ENCODE measurements at places on chromosomes 2 and 18.

- no peak for DNase-seq
Measured at GRCh38 chr2:181780047-181780651, 99.8 kb upstream of the NEUROD1 start.

GRCh38 chr18:62904396-62905285, 189.3 kb downstream of the PHLPP1 start:
- no peak for DNase-seq

GRCh38 chr18:57819671-57820460, 16.8 kb upstream of the ATP8B1 start:
- DNase-seq: peak; percentile 57

DNA sequence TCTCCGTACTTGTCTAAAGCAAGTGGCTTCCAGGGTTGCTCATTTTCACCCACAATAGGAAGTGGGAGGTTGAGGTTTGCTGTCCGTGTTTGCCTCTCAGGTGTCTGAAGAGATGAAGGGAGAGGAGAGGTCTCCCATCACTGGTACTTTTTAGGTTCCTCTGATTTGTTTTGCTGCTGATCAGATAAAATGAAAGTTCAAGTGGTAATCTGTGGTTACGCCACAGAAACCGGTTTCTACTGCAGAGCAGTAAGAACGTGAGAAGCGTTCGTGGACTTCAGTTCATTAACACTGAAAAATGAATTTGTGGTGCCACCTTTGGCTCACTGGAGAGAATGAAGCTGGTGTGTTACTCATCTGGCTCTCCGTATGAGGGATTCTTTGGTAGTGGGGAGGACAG, 118.2 kb downstream of the GBX2 start:
- no peak for DNase-seq

DNA sequence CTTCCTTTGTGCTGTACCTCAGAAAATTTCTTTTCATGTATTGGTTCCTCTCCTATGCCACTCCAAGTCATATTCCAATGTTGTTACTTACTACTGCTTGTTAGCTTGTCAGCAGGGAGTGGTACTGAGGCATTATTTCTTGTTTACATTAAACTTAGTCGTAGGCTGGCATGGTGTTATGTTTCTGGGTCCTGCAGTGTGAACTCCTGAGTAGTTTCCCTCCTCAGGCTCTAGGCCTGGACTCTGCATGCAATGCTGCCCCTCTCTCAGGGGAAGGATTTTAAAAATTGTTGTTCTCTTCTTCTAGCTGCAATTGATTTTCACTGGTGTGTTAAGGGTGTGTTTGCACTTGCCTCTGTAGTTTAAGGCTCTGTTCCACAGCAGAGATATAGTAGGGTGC, 671.6 kb downstream of the PLCL1 start:
- no peak for DNase-seq

- DNase-seq: peak; percentile 36
Measured at GRCh38 chr2:10124538-10125045, 2.1 kb downstream of the RRM2 start.

DNA sequence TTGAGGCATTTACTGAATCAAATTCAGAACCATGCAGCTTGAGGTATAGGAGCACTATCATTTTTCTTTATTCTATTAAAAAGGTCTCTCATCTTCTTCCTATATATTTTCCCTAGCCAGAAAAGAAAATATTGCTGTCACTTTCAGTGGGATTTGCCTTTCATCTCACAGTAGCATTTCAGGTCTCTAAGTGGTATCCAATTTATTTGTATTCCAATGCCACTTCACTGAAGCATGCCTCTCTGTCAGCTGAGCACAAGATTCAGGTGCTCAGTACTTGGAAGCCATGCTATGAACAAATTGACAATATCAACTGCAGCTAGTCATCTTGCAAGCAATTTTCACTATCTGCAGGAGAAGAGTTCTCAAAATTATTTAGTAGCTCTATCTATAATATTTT, 457.2 kb upstream of the SLC39A10 start:
- DNase-seq: no peak

- DNase-seq: no peak
Measured at GRCh38 chr2:62216616-62217015, 20.7 kb downstream of the B3GNT2 start.

GRCh38 chr2:185291035-185291647, 447.5 kb upstream of the FSIP2 start:
- no peak for DNase-seq

DNA sequence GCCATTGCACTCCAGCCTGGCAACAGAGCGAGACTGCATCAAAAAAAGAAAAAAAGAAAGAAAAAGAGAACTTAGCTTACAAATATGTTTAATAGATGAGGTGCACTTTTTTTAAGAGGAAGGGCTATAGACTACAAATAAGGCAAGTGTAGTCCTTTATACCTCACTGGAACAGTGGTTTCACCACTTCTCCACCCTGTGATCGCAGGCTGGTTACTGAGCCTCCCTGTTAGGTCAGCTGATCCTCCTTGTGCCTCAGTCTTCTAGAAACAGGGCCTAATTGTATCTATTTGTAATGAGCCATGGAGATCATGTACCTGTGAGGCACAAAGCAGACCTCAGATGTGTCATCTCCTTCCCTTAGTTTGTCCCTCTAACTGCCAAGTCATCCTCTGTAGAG, 4.5 kb downstream of the CXCR2 start:
- no peak for DNase-seq

DNA sequence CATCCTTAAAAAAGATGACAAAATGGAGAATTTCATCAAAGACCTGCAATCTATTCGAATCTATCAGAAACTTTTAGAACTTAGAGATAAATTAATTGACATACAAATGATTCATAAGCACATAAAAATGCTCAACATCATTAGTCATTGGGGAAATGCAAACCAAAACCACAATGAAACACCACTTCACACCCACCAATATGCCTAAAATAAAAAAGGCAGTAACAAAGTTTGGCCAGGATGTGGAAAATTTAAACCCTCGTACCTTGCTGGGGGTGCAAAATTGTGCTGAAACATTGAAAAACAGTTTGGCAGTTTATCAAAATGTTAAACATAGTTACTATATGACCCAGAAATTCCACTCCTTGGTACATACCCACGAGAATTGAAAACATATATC, 11.5 kb upstream of the EIF2AK3 start:
- no peak for DNase-seq

GRCh38 chr2:171479154-171479814, 43.0 kb upstream of the CYBRD1 start:
- DNase-seq: no peak

- DNase-seq: no peak
Measured at GRCh38 chr18:38575023-38575422, 1009.4 kb upstream of the CELF4 start.

DNA sequence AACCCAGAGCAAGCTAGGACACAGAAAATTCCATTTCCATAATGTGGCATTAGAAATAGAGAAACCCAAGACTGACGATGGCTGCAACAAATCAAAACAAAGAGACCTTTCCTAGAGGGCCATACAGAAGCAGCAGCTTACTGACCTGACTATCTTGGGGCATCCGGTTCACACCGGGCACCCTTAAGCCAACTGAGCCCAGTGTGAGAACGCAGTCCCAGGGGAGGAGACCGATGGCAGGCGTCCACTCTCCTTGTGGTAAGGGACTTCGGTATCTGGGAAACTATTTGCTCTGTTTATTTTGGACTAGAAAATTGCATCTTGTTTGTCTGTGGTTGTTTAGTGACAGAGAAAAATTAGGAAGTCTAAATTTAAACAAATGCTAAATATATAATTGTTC, 244.8 kb upstream of the COPS8 start:
- DNase-seq: no peak

- no peak for DNase-seq
Measured at GRCh38 chr2:239563561-239563960, 162.7 kb upstream of the HDAC4 start.

GRCh38 chr2:135585586-135585985, 54.3 kb downstream of the R3HDM1 start:
- no peak for DNase-seq

- DNase-seq: no peak
Measured at GRCh38 chr18:79806976-79807841, 9.5 kb downstream of the KCNG2 start.

- no peak for DNase-seq
Measured at GRCh38 chr2:206125901-206126300, 33.3 kb downstream of the NDUFS1 start.

- no peak for DNase-seq
Measured at GRCh38 chr2:74831693-74832530, 2.0 kb upstream of the HK2 start.

GRCh38 chr18:78769502-78770105, 210.0 kb upstream of the SALL3 start:
- DNase-seq: peak; percentile 28

- DNase-seq: no peak
Measured at GRCh38 chr2:115678129-115678528, 1235.7 kb downstream of the DPP10 start.

GRCh38 chr2:138777996-138778395, 2.2 kb downstream of the NXPH2 start:
- DNase-seq: no peak

DNA sequence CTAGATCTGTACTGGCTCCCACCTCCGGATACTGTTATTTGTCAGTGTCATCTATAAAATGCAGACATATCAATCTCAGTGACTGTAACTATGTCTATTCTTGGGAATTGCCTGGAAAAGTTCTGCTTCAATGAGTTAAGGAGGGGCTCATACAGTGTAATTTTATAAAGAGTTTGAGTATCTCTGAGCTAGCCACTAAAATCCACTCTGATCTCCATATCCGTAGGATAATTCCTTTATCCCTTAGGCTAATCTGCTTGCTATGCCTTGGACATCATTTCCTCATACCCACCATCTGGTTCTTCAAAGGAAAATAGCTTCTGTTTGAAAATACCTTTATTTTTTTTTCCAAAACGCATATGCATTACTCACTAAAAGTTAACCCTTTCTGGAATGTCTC, 863.2 kb downstream of the SUCLG1 start:
- no peak for DNase-seq

- DNase-seq: peak; percentile 4
Measured at GRCh38 chr2:232292395-232293154, 86.0 kb upstream of the ALPP start.

DNA sequence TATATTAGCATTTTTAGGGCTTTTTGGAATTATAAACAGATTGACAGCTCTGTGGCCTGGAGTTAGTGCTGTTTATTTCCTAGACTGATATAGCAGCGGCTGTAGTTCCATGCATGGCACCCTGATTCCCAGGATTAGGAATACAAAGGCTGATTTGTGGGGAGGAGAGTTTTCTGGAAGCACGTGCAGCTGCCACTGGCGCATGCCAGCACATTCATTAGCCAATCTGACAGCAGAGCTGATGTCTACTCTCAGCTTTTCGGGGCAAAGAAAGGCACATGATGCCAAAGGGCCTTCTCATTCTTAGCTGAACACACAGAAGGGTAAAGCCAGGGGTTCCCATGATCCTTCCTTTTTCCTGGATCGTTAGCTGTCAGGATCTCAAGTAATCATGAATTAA, 45.7 kb upstream of the RAPH1 start:
- DNase-seq: no peak

DNA sequence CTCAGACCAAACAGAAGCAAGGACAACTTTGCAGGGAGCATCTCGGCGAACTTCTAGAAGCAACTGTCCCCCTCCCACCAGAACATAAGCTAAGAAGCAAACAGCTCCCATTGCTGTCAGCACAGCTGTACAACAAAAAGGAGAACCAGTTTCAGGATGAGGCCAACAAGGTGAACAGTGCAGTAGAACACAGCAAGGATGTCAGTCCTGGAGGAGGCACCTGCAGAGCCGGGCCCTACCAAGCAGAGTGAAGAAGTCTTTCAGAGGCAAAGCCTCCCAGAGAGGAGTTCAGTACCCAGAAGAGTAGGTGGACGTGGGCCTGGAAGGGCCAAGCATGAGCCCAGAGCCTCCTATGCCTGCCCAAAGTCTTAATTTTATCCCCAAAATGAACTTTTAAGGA, 1.0 kb downstream of the PASK start:
- no peak for DNase-seq

DNA sequence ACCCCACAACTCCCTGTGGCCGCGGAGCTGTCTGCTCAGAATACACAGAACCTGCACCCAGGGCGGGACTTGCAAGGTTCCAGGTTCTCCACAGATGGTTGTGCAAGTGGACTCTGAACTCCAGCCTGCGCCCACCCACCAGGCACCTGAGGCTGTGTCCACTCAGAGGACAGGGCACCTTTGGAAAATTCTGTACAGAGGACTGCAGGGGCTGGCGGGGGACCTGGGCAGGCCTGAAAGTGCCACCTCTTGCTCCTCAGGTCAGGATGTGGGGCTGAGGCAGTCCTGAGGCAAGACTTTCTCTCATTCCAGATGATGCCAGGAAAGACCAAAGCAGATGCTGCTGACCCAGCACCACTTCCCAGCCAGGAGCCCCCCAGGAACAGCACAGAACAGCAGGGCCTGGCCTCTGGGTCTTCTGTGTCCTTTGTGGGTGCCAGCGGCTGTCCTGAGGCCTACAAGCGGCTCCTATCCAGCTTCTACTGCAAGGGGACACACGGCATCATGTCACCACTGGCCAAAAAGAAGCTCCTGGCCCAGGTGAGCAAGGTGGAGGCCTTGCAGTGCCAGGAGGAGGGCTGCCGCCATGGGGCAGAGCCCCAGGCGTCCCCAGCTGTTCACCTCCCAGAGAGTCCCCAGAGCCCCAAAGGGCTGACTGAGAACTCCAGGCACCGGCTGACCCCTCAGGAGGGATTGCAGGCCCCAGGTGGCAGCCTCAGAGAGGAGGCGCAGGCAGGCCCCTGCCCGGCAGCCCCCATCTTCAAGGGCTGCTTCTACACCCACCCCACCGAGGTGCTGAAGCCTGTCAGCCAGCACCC, 14.4 kb downstream of the ARID5A start:
- no peak for DNase-seq

DNA sequence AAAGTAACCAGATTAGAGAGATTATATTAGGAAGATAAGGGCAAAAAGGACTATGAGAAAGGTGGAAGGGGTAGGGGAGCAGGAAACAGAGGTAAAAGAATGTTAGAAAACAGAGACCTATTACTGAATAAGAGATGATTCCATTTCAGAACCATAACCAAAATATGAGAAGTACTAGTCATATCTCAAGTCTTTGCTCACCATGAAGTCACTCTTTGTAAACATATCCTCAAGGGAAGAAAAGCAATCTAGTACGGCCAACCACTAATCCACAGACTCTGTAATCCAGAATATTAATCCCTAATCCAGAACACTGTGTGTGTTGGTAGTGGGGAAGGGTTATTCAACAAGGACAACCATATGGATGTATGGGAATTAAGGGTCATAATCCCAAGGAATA, 92.0 kb downstream of the CDCA7 start:
- no peak for DNase-seq

GRCh38 chr2:18708203-18708715, 118.9 kb upstream of the NT5C1B start:
- no peak for DNase-seq

GRCh38 chr2:152167065-152167464, 8.5 kb downstream of the STAM2 start:
- DNase-seq: no peak

DNA sequence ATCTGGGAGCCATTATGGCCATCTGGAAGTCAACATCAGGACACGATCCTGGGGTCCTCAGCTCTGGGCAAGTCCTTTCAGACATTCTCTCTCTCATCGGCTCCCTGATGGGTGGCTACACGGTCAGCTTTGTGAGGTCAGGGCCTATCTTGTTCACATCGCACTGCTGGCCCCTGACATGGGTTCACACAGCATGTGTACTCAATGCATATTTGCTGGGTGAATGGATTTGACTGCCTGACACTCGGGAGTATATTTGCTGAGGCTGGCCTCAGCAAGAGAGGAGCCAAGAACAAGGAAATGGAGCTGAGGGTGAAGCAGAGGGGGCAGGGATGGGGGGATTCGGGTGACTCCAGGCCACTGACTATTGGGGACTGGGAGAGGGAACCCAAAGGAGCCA, 50.5 kb downstream of the SLC4A5 start:
- DNase-seq: no peak

GRCh38 chr2:201182650-201183364, at the start of gene CASP10:
Gene CASP10, plus strand, starts transcription at chr2:201183141. Its CDS starts 2,637 bp downstream, at chr2:201185778.
- no peak for DNase-seq

Measured in NCI-H1105 (cell line).